ENCODE measurements at places on chromosomes 4 and X. TPM values are rescaled to one million over a fixed set of nuclear protein-coding genes. Genes with fewer than 3 reads are reported as not detected.

Gene SOWAHB
- 0.04 TPM for total RNA-seq

Gene NSUN7
- total RNA-seq = not detected

Gene RNF150
- 2.4 TPM for total RNA-seq

Gene TIGD4
- 0.16 TPM for total RNA-seq

Gene USP17L18
- total RNA-seq = not detected

GRCh38 chr4:160009656-160010493, 907.0 kb downstream of the RAPGEF2 start:
- DNase-seq = no peak

Data from H4 (cell line).